ENCODE measurements at places on chromosomes 1 and 21.

DNA sequence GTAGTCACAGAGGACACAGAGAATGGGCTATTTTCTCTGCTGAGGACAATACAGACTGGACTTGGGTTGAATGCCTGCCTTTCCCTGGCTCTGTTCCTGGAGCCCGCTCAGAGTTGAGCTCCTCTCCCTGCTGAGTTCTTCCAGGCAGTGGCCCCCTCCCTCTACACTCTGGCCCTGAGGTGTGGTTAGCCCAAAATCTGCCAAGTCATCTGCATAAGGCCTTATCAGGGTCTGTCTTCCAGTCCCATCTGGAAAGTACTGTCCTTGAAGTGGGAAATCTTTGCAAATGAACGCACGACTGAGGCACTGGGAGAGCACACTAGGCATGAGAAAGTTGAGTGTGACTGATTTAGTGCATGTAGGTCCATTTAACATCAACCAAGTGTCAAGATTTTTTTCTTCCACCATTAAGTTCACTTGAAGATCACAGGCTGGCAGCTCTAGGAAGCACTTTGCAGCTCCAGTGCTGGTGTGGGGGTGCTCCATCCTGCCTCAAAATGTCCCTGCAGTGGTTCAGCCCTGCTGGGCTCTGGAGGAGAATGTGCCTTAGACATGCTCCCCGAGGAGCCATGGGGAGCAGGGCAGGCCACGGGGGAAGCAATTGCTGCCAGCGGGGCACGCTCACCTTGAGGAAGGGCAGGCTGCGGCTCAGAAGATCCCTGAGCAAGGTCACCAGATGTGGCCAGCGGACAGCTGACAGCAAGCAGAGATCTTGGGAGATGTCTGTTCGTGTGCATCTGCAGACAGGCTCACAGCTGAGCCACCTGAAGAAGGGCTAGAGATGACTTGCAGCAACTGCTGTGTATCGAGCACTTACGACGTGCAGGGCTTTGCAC lies 41.5 kb downstream of the IER5 start:
- no peak for DNase-seq

GRCh38 chr1:159992161-159992560 lies 38.1 kb upstream of the SLAMF9 start:
- DNase-seq: no peak

GRCh38 chr1:15106608-15107007 lies 46.9 kb upstream of the TMEM51 start:
- DNase-seq: no peak

DNA sequence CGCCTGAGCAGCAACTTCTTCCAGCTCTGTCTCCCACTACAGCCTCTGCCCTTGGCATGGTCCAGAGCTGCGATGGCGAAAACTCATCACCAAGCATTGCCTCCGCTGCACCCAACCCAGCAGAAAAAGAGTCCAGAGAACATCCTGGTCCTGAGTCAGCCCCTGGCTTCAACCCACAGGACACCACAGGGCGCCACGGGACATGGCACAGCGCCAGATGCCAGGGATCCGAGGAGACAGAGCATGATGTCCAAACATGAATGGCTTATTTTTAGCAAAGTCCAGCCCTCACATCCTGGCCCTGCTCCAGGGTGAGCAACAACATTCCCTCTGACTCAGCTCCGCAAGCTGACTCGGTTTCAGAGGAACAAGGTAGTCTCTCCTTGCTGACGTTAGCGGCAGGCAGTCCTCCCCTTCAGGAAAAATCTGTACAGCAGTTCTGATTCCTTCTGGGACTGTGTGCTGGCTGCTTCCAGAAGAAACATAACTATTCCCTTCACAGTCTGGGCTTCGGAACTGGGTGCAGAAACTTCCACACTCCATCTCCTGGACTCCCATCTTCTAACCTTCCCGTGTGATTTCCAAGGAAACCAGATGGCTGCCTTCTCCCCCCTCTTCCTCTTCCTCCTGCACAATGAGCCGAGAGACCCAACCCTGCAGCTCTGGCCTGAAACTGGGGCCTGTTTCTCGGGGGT lies 131.3 kb downstream of the TOMM20 start:
- no peak for DNase-seq

GRCh38 chr1:202571719-202572339 lies 138.4 kb downstream of the SYT2 start:
- peak; percentile 19 for DNase-seq

DNA sequence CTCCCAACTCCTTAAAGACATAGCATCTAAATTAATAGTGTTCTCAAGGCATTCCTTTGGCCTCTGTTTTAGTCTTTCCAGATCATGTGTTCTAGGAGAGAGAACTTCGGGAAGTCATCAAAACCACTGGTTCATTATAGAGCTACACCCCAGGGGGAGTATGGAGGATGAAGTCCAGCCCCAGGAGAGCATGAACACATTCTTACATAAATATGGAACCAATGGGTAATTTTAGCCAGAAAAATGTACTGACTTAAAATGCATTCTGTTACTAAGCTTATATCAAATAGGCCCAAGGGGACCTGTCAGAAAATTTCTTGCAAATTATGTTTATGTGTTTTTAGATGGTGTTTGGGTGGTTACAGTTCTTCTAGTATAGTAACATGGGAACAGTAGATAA lies 165.2 kb downstream of the NTMT2 start:
- no peak for DNase-seq

DNA sequence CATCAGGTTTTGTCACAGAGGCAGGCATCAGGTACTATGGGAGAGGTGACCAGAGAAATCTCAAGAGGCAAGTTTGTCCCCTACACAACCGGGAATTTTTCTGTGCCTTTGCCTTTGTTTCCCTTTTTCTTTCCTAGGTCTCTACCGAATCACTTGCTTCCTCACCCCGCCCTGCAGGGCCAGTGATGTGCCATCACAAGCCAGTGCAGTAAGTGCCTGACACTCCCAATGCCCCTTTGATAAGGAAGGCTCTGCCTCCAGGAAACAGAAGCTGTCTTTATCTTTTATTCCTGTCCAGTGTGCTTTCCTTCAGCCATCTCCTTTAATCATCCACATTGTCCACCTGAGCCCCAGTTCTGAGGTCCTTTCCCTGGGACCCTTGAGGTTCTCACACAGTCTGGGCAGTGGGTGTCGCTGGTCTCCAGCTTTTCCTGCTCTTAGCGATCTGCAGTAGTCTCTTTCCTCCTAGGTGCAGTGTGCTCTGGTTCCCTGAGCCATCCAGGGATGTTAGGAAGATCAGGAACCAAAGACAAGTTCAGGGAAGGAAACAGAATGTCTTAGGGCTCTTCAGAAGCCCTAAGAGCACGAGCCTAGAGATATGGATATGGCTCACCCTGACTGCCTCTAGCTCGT lies 36.6 kb downstream of the GJA5 start:
- DNase-seq: no peak

DNA sequence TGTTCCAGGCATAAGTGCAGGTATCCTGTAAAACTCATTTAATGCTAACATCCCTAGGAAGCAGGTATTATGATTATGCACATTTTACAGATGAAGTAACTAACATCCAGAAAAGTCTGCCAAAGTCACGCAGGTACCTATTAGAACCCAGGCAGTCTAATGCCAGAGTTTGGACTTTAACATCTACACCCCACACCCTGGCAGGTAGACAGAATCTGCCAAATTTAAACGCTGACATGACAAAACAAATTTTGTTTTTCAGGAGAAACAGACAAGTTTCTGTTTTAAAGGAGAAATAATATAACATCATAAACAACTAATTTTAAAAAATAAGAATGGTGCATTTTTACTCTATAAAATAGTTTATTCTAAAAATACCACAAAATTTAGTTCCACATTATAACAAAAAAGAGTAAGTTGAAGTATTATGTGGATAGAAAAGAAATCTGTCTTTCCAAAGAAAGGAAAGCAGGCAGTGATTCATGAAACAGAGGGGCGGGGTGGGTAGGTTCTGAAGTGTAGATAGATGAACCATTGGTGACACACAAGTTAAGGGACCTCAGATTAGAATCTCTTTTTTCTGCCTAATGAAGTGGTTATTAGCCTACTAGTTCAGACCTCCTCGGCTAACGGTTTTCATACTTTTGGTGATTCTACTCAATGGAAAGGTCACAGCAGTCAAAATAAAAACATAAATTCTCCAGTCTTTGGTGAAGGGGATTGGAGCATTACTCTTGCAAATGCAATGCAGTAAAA lies 1.7 kb downstream of the ASPM start:
- no peak for DNase-seq

- no peak for DNase-seq
Observed at GRCh38 chr1:49050041-49050440, 273.4 kb upstream of the BEND5 start.

DNA sequence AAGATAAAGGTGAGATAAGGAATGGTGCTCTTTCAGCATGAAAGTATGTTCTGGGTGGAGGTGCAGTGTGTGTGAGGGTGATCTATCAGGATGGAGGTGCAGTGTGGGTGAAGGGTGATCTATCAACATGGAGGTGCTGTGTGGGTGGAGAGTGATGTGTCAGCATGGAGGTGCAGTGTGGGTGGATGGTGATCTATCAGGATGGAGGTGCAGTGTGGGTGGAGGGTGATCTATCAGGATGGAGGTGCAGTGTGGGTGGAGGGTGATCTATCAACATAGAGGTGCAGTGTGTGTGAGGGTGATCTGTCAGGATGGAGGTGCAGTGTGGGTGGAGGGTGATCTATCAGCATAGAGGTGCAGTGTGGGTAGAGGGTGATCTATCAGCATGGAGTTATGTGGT lies 12.3 kb upstream of the MAP10 start:
- no peak for DNase-seq

- DNase-seq: no peak
Observed at GRCh38 chr1:87588495-87588894, 259.8 kb downstream of the LMO4 start.

GRCh38 chr1:64962441-64962840 lies 3.9 kb downstream of the JAK1 start:
- DNase-seq: no peak

GRCh38 chr1:160629286-160630210 lies 17.3 kb downstream of the SLAMF1 start:
- no peak for DNase-seq

DNA sequence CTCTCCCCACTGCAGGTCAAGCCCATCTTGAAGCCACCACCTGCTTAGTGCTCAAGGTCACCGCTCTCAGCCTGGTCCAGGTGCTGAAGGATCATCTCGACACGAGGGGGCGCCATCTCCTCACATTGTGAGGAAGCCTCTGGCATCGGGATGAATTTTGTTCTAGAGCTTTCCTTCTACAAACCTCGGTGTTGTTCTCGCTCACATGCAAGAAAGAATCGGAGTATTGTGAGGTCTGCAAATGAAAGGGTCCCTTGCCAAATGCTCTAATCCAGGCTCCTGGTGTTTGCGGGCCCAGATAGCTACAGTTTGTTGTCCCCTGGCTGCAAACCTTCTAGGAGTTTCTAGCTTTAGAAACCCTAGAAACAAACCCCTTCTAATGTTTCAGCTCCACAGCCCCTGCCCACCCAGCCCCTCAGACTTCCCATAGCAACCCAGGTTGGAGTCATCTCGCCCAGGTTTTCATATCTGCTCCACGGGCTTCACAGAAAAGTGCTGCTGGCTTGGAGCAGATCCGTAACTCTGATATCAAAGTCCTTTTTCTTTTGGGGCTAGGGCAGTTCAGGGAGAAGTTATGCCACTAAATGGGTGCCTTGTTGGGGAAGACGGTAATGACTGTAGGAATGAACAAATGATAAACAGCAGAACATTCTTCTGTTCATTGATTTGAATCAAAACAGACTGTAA lies 8.6 kb upstream of the ATP5PO start:
- peak; percentile 74 for DNase-seq

- no peak for DNase-seq
Observed at GRCh38 chr1:198610362-198610761, 28.5 kb upstream of the PTPRC start.

DNA sequence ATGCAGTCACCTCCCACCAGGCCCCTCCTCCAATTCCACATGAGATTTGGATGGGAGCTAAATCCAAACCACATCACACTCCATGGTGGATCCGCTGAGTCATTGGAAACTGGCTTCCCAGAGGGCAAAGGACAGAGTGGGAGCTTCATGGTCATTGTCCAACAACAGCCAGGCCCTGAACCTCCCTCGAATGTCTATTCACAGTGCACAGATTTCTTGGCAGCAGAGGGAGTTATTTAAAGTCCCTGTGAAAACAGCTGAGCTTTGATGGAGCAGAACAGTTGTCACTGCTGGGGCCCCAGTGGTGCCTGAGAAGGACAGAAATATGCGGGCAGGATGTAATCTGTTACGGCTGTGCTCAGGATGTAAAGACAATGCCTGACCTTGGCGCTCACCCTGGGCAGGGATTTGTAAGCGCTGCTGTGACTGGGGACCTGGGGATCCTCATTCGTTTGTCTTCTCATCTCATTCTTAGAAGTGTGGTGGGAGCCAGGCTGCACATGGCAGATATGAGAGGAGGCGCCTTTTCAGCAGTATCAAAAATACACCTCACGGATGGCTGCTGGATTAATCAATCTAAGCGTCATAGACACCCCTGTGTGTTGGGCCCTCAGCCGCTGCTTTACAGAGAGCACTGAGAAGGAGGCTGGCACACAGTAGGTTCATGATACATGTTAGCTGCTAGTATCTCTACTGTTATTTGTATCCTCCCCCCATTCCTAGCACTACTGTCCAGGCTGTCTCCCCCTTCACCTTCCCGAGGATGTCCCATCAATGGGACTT lies 439.4 kb downstream of the PTPRU start:
- DNase-seq: no peak

GRCh38 chr1:117611121-117611601 lies 5.3 kb downstream of the TENT5C start:
- DNase-seq: no peak

DNA sequence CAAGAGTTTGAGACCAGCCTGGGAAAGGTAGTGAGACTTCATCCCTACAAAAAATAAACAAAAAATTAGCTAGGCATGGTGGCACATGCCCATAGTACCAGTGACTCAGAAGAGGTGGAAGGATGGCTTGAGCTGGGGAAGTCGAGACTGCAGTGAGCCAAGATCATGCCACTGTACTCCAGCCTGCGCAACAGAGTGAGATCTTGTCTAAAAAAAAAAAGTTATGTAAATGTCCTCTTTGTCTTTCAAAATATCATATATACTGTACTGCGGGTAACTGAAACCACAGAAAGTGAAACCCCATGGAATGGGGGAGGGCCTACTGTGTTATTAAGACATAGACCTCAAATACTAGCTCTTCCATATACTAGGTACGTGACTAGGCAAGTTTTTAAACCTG lies 20.8 kb downstream of the ACADM start:
- no peak for DNase-seq

- no peak for DNase-seq
Observed at GRCh38 chr21:43703035-43703880, 15.7 kb upstream of the PDXK start.

GRCh38 chr1:164054331-164054730 lies 504.7 kb upstream of the PBX1 start:
- no peak for DNase-seq

GRCh38 chr1:228837817-228838716 lies 102.8 kb downstream of the RHOU start:
- no peak for DNase-seq

DNA sequence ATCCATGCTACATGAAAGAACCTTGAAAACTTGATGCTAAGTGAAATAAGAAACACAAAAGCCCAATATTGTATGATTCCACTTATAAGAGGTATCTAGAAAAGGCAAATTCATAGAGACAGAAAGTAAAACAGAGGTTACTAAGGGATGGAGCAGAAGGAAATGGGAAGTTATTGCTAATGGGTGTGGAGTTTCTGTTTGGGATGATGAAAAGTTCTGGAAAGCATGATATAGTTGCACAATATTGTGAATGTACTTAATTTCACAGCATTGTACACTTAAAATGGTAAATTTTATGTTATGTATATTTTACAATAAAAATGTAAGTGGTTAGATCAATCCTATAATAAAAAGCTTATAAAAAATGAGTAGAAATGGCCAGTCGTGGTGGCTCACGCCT lies 1.6 kb upstream of the NECAP2 start:
- no peak for DNase-seq

GRCh38 chr1:36285443-36286101 lies 20.6 kb upstream of the SH3D21 start:
- peak; percentile 43 for DNase-seq

GRCh38 chr1:147162093-147162492 lies 10.2 kb downstream of the PRKAB2 start:
- DNase-seq: no peak
